ENCODE measurements at places on chromosomes 6 and 20. TPM values are rescaled to one million over a fixed set of nuclear protein-coding genes. Genes with fewer than 3 reads are reported as not detected.

The OR2H1 gene
- total RNA-seq: not detected

The PTCHD4 gene
- total RNA-seq: 2.1 TPM

The RWDD2A gene
- 2.9 TPM for total RNA-seq

The GRIK2 gene
- 13.6 TPM for total RNA-seq

The PDE10A gene
- total RNA-seq: 38.2 TPM

The DEFB132 gene
- total RNA-seq: 0.18 TPM

The ADGRG6 gene
- 37.0 TPM for total RNA-seq

The TOX2 gene
- total RNA-seq: 1.2 TPM

The PPP1R16B gene
- total RNA-seq: 7.1 TPM

The FOXF2 gene
- 0.18 TPM for total RNA-seq

The MTFR2 gene
- total RNA-seq: 0.53 TPM

The HLA-DQA2 gene
- total RNA-seq: 1.3 TPM

The CDC40 gene
- total RNA-seq: 18.9 TPM

The SLC26A8 gene
- total RNA-seq: 0.29 TPM

The NNAT gene
- 39.2 TPM for total RNA-seq

The WFDC13 gene
- total RNA-seq: not detected

The DCDC2 gene
- total RNA-seq: 84.9 TPM

The MC3R gene
- total RNA-seq: not detected

The NKAPL gene
- total RNA-seq: 1.6 TPM

The PI3 gene
- total RNA-seq: not detected

The RAET1G gene
- 1.1 TPM for total RNA-seq

The UBE2V1 gene
- 58.7 TPM for total RNA-seq

The CGA gene
- 0.35 TPM for total RNA-seq

The AVP gene
- total RNA-seq: not detected

The HLA-DMB gene
- 60.2 TPM for total RNA-seq

The SULF2 gene
- total RNA-seq: 72.6 TPM

The PDYN gene
- 0.12 TPM for total RNA-seq

The NOTCH4 gene
- total RNA-seq: 22.2 TPM

The SHLD1 gene
- total RNA-seq: 8.8 TPM

The C20orf141 gene
- total RNA-seq: not detected

The TRERF1 gene
- 19.8 TPM for total RNA-seq

The PLN gene
- 9.8 TPM for total RNA-seq

The TAGAP gene
- total RNA-seq: 3.3 TPM

The TRAM2 gene
- total RNA-seq: 18.8 TPM

The KIAA1755 gene
- total RNA-seq: 4.2 TPM

The TRIM40 gene
- total RNA-seq: not detected

All from metanephros (tissue), 2 donors.